GM23248 (cell line): ENCODE measurements at places on chromosomes 7 and 10. TPM values are rescaled to one million over a fixed set of nuclear protein-coding genes. Genes with fewer than 3 reads are reported as not detected.

DNA sequence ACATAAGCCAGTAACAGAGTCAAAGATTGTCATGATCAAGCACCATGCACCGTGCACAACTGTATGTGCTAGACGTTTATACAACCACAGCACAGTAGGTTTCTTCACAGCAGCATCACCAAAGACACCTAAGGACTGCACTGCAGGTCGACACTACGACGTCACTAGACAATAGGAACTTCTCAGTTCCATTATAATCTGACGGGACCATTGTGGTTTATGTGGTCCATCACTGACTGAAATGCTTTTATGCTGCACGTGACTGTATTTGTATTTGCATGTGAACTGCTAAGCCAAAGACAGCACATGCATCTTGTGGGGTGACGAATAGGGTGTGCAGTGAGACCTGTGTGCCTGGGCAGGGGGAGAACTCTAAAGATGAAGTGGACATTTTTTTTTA, 164.9 kb downstream of the PARD3 start:
- H3K27ac ChIP-seq = no peak overlapping the region
- H3K4me1 ChIP-seq = no peaks in the 10 kb centered on the region
- no peaks in the 10 kb centered on the region for H3K27me3 ChIP-seq
- H3K36me3 ChIP-seq = no peaks in the 10 kb centered on the region
- no peak for DNase-seq

DNA sequence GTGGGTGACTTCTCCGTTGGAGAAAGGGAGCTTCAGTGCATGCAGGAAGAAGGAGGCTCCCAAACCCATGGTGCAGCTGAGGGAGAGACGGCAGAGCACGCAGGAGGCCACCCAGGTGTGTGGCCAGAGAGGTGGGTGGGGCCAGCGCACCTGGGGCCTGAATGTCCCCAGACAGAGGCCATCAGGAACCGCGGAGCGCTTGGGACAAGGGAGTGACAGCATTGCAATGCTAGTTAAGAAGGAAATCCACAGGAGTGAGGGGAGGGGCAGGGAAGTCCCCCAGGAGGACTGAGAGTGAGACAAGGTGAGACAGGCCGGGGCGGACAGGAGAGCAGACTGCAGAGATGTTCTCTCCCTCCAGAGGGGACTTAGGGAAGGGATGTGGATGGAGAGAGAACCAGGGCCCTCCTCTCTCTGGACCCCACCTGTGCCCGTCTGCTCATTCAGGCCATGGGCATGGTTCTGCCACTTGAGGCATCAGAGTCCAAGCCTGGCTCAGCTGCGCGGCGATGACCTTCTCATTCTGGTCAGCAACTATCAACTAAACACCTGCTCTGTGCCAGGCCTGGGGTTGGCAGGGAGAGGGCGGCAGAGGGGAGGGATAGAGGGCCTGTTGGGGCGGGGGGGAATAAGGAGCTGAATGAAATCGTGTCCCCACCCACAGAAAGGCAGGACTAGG, 69.4 kb upstream of the COL13A1 start:
- H3K4me3 ChIP-seq = no peak overlapping the region
- no peak for DNase-seq
- H3K27me3 ChIP-seq = no peaks in the 10 kb centered on the region
- peaks cover 38% of the 10 kb centered on the region for H3K4me1 ChIP-seq

GRCh38 chr7:16836481-16836880, 31.7 kb upstream of the AGR2 start:
- no peak overlapping the region for H3K4me3 ChIP-seq
- peaks cover 25% of the 10 kb centered on the region for H3K4me1 ChIP-seq
- no peak overlapping the region for H3K27ac ChIP-seq

GRCh38 chr7:51590746-51591145, 274.1 kb upstream of the COBL start:
- no peaks in the 10 kb centered on the region for H3K4me1 ChIP-seq
- no peaks in the 10 kb centered on the region for H3K36me3 ChIP-seq
- DNase-seq = no peak

DNA sequence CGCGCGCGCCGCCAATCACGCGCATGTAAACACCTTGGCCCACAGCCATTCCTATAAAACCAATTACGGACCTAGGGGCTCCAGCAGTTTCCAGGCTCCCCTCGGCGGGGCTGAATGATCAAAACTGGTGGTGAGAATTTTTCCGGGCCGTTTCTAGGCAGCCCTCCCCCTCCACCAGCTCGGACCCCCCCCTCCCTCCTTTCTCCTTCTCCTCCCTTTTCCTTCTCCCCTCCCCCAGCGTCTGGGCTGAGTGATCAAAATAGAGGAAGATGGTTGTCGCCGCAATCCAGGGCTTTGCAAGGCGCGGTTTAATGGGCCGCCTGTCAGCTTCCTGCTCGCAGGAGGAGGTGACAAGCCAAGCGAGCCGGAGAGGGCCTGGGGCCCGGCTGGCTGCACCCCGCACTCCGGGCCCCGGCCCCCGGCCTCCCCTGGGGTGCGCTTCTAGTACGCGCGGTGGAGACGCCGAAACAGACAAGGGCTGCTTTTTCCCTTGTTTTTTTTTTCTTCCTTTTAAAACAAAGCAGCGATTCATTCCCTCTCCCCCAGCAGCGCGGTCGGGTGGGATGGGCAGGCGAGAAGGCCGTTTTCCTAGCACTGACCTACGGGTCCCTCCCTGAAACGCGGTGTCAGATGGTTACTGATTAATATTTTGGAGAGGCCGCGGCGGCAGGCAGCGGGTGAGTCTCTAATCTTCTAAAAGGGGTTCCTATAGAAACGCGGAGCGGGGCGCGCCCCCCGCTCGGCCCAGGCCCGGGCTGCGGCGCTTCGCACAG, 528 bp upstream of the TNRC18 start:
- H3K4me3 ChIP-seq = peak overlapping the region; percentile 87
- peak overlapping the region; percentile 98 for H3K27ac ChIP-seq
- H3K27me3 ChIP-seq = no peaks in the 10 kb centered on the region
- no peaks in the 10 kb centered on the region for H3K4me1 ChIP-seq
- DNase-seq = peak; percentile 100

ITIH5 gene
- not detected in 2 replicates for total RNA-seq
